ENCODE measurements at places on chromosomes 13 and 19.

GRCh38 chr19:13742756-13743155 is 21.6 kb upstream of the MRI1 start:
- DNase-seq: no peak

DNA sequence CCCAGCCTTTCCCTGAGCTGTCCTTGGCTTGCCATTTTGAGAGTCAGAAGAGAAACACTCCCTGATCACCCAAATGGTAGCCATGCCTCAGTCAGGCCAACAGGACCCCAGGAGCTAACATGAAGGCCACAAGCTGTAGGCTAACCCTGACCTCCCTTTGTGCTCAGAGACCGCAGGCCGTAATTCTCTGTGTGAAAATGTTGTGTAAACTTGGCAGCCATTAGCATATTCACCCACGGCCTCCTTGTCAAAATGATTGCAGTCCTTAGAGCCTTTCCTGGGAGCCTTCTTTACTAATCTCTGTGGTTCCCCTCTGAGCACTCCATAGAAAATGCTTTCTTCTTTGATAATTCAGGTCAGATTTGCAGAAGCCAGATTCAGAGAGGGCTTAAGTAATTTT is 418.9 kb downstream of the COG6 start:
- DNase-seq: no peak

DNA sequence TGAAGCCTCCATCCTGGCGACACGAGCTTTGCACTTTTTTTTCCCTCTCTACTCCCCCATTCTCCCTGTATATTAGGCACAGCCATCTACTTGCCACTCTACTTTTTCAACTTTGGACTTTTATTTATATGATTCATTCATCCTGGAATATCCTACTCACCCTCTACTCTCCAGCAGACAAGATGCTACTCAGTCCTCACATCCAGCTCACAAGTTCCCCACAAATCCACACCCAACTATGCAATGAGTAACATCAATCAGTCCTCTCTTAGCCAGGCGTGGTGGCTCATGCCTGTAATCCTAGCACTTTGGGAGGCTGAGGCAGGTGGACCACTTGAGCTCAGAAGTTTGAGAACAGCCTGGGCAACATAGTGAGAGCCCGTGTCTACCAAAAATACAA is 23.9 kb upstream of the URAD start:
- no peak for DNase-seq

- DNase-seq: no peak
Measured at GRCh38 chr19:43476606-43477005, 11.2 kb upstream of the LYPD3 start.

DNA sequence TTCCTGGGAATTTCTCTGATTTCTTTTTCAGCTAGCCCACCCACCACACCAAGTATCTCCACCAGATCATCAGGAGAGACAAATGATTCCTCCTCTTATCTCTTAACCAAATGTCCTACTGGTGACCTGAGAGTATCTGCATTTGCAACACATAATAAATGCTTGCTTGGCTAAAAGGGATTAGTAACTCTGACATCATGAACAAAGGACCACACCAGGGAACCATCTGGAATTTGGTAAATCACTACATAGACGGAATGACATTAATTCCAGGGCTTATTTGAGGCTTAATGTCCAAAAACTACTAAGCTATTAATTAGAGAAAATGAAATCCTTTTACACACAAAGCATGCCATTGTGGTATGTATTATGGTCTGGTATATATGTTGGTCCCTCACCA is 139.0 kb downstream of the RAP2A start:
- DNase-seq: no peak

GRCh38 chr19:51319649-51320279 is 8.3 kb downstream of the IGLON5 start:
- no peak for DNase-seq

DNA sequence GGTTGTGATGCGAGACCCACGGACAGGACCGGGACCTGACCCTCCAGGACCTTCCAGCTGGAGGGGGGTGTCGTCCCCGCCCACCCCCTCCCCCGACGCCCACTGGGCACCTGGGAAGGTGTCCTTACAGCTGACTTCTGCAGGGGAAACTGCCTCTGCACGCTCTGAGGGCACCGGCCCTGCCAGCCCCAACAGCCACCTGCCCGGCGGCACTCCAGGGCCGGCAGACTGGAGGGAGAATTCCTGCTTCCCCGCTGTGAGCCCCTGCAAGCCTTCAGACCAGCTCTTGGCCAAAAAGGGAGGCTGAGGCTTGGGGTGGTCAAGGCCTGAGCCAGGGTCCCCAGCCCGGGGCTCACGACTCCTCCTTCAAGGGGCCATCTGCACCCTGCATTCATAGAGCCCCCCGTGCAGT is 1.2 kb downstream of the CNN2 start:
- no peak for DNase-seq

- no peak for DNase-seq
Measured at GRCh38 chr13:98797456-98797855, 45.0 kb upstream of the SLC15A1 start.

DNA sequence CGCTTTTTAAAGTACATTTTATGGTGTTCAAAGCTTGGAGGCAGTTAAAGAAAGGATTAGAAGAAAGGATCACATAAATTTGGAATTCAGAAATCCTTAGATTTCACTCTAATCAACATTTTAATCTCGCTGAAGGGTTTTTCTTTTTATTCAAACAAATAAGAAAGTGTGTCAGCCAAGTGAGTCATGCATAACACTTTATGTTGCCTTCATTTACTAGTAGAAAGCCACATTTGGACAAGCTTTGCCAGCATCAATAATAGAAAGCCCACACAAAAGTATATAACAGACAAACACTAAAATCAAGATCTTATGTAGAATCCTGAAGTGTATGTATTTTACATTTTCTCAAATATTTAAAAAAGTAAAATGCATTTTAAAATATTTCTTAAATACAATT is 154.9 kb upstream of the TRPC4 start:
- DNase-seq: no peak

DNA sequence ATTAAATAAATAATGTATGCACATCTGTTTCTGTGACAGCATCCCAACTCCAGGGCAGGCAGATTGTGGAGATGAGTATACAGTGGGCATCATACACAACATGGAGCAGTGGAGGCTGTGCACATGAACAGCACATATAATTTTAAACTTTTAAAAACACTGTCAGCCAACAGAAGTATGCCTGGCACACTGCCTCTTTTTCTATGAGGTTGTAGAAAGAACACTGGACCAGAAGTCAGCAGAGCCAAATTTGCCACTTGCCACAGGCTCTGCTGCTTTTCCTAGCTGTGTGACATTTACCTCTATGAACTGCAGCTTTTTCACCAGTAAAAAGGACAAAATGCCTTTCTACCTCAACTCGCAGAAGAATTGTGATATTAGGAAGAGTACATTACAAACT is 118.7 kb downstream of the FRY start:
- no peak for DNase-seq

DNA sequence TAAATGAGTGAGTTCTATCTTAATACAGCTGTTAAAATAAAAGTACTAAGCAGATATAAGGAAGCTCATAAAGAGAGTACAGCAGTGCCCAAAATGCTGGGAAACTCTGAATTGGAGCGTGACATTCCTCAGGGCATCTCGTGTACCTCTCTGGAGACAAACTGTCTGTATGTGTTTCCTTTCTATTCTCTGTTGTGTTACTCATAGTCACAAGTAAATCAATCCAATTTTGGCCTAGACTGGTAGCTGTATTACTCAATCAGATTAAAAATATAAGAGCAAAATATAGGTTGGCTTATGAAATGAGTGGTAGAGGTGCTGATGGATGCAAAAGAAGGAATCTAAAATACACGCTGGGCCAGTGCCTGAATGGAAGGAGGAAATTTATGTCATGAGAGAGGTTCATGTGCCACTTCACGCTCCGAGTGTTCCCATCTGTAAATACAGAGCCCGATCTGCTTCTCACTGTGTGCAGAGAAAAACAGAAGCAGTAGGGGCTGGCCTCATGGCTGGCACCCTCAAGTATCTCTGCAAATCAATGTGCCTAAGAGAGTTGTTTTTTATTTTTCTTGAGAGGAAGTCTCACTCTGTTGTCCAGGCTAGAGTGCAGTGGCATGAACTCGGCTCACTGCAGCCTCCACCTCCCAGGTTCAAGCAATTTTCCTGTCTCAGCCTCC is 58.7 kb upstream of the RGCC start:
- no peak for DNase-seq

DNA sequence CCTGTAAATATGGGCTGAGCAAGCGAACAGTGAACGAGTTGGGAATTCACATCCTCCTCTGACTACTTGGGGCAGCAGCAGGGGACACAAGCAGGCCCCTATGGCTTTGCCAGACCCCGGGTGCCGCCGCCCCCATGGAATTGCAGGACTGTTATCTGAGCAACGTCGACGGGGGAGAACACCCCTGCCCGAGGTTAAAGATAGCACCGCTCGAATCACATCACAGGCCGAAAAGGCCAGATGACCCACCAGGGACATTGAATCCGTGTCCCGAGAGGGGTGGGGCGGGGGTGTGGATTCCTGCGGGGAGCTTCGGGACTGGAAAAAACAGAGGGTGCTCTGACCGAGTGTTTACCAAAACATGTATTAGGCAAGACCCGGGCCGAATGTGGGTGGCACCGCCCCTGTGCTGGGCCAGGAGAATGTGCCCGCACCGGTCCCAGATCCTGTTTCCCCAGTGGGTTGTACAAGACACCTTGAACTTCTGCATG is 9.1 kb downstream of the FEM1A start:
- DNase-seq: no peak

GRCh38 chr13:98032168-98032567 is 78.7 kb downstream of the IPO5 start:
- DNase-seq: no peak

GRCh38 chr19:18987456-18987855 is 45.9 kb downstream of the SUGP2 start:
- no peak for DNase-seq

DNA sequence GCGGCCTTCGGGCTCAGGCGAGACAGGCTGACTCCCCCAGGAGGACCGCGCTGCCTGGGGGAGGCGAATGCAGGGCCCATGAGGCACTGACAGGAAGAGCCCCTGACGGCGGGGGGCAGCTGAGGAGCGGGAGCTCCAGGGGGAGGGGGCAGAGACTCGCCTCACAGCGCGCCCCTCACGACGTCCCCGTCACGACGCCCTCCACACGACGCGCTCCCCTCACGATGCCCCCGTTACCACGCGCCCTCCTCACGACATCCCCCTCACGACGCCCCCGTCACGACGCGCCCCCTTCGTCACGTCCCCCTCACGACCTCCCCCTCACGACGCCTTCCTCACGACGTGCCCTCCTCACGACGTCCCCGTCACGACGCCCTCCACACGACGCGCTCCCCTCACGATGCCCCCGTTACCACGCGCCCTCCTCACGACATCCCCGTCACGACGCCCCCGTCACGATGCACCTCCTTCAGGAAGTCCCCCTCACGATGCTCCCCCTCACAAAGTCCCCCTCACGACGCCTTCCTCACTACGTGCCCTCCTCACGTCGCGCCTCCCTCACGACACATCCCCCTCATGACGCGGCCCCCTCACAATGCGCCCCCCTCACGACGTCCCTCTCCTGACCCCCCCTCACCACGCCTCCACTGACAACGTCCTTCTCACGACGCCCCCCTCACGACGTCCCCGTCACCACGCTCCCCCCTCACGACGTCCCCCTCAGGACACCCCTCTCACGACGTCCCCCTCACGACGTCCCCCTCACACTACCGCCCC is 99.6 kb downstream of the ING1 start:
- DNase-seq: no peak

DNA sequence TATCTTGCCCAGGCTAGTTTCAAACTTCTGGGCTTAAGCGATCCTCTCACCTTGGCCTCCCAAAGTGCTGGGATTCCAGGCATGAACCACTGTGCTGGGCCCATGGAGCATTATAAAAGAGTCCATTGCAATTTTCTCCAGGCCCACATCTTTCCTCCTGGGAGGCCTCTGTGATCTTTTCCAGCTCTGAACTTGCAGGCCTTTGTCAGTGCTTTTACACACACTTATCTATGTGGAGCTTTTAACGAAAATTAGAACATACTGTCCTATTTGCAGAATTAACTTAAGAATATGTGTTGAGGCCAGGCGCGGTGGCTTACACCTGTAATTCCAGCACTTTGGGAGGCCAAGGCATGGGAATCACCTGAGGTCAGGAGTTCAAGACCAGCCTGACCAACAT is 23.9 kb downstream of the TDRD12 start:
- DNase-seq: no peak

DNA sequence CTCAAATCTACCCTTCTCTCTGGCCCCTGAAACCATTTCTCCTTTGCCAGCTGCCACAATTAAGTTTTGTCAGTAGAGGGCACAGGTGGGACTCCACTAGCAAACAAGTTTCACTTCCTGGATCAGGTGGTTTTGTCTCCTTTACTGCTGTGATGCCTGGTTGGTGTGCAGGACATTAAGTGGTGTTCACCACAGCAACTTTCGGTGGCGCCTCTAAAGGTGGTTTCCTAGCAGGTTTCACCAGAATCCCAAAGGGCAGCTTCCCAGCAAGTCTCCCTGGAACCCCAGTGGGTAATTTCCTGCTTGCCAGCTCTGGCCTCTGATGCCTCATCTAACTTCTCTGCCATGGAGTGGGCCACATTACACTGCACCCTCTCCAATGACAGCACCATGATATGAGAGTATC is 16.6 kb downstream of the MED4 start:
- no peak for DNase-seq

DNA sequence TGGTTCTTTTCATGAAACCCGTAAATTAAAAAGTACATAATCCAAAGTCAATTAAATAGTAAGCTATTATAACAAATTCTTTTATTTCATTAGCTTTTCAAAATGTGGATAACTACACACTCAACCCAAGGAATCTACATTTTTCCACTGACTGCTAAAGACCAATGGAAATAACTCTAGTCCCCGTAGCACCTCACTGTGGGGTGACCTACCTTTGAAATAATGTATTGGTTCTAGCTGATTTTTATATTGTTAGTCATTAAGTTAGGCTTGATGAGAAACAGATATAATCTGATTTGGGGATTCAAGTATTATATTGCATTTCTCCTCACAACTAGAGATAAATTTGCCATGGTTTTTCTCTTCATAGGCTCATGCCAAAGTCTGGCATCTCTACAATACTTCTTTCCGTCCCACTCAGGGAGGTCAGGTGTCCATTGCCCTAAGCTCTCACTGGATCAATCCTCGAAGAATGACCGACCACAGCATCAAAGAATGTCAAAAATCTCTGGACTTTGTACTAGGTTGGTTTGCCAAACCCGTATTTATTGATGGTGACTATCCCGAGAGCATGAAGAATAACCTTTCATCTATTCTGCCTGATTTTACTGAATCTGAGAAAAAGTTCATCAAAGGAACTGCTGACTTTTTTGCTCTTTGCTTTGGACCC is 37.3 kb downstream of the KL start:
- no peak for DNase-seq

GRCh38 chr13:27792393-27793218 is at the start of gene GSX1:
Gene GSX1, plus strand, starts transcription at chr13:27792483. Its CDS starts 208 bp downstream, at chr13:27792691.
- DNase-seq: peak; percentile 20

Data from stimulated activated CD8-positive, alpha-beta memory T cell treated with anti-CD3 and anti-CD28 coated beads, Interleukin-4, amount 100 ng/mL, for 24 hours (primary cell).